ENCODE measurements at places on chromosomes 1 and 21. TPM values are rescaled to one million over a fixed set of nuclear protein-coding genes. Genes with fewer than 3 reads are reported as not detected.

GRCh38 chr1:81125672-81126071 lies 675.1 kb upstream of the ADGRL2 start:
- no peak overlapping the region for H3K27ac ChIP-seq
- no peak overlapping the region for H3K4me3 ChIP-seq
- H3K27me3 ChIP-seq, result no peaks in the 10 kb centered on the region
- H3K36me3 ChIP-seq, result no peaks in the 10 kb centered on the region
- H3K4me1 ChIP-seq, result no peaks in the 10 kb centered on the region

DNA sequence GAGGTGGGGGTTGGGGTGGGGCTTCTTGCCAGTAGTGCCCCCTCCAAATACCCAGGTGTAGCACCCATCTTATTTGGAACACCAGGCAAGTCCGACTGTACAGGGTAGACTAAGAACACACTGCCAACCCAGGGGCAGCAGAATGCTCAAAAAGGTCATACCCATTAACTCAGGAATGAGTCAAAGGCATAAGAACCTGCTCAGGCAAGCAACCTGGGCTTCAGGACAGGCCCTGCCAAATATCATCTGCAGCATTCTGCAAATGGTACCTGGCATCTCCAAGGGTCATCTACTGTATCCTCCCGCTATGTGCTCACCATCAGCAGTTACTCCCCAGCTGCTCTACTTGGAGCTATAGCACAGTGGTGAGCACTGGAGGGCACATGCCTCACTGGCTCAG lies 19.4 kb downstream of the PEA15 start:
- H3K27me3 ChIP-seq, result no peaks in the 10 kb centered on the region
- peaks cover 45% of the 10 kb centered on the region for H3K36me3 ChIP-seq
- no peak for DNase-seq
- H3K4me1 ChIP-seq, result no peaks in the 10 kb centered on the region
- H3K27ac ChIP-seq, result no peak overlapping the region

Gene NTRK1
- total RNA-seq, result 2.0 TPM

Gene TTC22
- total RNA-seq, result 9.9 TPM

Gene NEGR1
- not detected for total RNA-seq

Gene PSMB4
- total RNA-seq, result 303 TPM

GRCh38 chr1:46519209-46519608 lies 29.6 kb downstream of the DMBX1 start:
- peaks cover 21% of the 10 kb centered on the region for H3K27me3 ChIP-seq
- H3K36me3 ChIP-seq, result no peaks in the 10 kb centered on the region
- no peak for DNase-seq
- H3K27ac ChIP-seq, result no peak overlapping the region
- peaks cover 13% of the 10 kb centered on the region for H3K4me1 ChIP-seq

DNA sequence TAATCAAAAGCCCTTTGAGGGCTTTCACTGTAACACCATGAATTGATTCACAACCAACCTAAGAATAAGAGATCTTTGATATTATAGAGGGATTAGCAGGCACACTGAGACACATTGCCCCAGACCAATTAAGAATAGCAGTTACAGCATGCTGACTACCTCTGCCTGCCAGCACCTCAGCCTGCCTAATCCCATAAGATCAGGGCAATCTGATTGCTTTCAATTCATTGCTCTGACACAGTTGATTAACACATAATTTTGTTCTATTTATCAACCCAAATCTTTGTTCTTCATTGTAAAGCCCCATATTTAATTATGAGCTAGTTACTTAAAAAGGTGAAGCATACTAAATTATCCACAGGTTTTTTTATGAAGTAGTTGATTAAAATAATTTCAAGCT lies 548.8 kb upstream of the ZP4 start:
- H3K36me3 ChIP-seq, result no peaks in the 10 kb centered on the region
- no peaks in the 10 kb centered on the region for H3K27me3 ChIP-seq
- no peak overlapping the region for H3K27ac ChIP-seq
- no peak for DNase-seq
- H3K4me1 ChIP-seq, result no peaks in the 10 kb centered on the region

DNA sequence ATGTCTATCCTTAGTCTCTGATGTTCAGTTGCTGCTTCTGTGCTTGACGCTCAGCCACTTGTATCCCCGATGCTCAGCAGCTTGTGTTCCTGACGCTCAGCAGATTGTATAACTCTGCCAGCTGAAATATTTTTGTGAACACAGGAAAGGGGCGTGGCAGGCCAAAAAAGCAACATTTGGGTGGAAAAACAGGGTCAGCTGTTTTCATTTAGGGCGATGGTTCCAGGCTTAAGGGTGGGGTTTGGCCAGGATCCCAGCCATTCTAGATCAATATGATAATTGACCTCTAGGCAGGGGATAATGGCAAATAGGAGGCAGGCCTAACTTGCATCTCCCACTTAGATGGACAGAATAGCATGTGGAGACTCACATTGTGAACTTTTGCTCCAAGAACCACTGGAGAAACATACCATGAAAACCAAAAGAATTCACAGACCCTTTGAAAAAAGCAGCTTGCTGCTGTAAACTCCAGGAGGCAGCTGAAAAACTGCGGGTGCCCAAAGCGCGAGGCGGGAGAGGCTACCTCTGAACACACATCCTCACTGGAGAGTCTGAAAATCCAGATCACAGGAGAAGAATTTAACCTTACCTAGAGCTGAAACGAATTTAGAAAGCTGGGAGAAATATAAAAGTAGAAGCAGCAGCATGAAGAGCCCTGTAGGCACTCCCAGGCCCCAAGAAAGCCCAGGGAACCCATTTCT lies 58.3 kb downstream of the ZNF648 start:
- peaks cover 7% of the 10 kb centered on the region for H3K27me3 ChIP-seq
- no peaks in the 10 kb centered on the region for H3K36me3 ChIP-seq
- no peaks in the 10 kb centered on the region for H3K4me1 ChIP-seq
- H3K4me3 ChIP-seq, result no peak overlapping the region
- DNase-seq, result no peak

DNA sequence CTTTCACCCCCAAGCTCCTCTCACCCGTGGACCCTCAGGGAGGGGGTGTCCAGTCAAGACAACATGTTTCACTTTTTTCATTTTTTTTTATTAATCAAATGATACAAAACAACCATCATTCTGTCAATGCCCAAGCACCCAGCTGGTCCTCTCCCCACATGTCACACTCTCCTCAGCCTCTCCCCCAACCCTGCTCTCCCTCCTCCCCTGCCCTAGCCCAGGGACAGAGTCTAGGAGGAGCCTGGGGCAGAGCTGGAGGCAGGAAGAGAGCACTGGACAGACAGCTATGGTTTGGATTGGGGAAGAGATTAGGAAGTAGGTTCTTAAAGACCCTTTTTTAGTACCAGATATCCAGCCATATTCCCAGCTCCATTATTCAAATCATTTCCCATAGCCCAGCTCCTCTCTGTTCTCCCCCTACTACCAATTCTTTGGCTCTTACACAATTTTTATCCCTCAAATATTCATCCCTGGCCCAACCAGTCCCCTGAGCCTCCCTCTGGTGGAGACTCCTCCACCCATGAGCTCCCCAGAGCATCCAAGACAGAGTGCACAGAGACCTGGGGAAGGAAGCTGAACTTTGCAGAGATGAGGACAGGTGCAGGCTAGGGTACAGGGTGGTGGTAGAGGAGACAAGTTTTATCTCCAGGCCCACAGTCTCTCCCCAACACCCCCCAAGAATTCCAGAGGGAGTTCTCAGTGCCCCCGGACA lies 1.4 kb upstream of the S100A16 start:
- DNase-seq, result no peak
- H3K27ac ChIP-seq, result no peak overlapping the region
- H3K27me3 ChIP-seq, result no peaks in the 10 kb centered on the region
- H3K36me3 ChIP-seq, result no peaks in the 10 kb centered on the region
- H3K4me3 ChIP-seq, result no peak overlapping the region

- DNase-seq, result no peak
- no peak overlapping the region for H3K4me3 ChIP-seq
- H3K36me3 ChIP-seq, result peaks cover 12% of the 10 kb centered on the region
- H3K27ac ChIP-seq, result no peak overlapping the region
- no peaks in the 10 kb centered on the region for H3K4me1 ChIP-seq
Measured at GRCh38 chr1:3639397-3639911, 10.4 kb downstream of the WRAP73 start.

- no peaks in the 10 kb centered on the region for H3K36me3 ChIP-seq
- no peak for DNase-seq
- no peak overlapping the region for H3K4me3 ChIP-seq
Measured at GRCh38 chr1:45953934-45954847, 150.8 kb downstream of the MAST2 start.

Gene MCOLN2
- total RNA-seq, result 15.0 TPM

Gene CBS
- total RNA-seq, result 31.4 TPM

Gene COL8A2
- not detected for total RNA-seq

- H3K4me1 ChIP-seq, result no peaks in the 10 kb centered on the region
- no peak overlapping the region for H3K4me3 ChIP-seq
- no peaks in the 10 kb centered on the region for H3K27me3 ChIP-seq
Measured at GRCh38 chr1:195766709-195767108, 841.5 kb downstream of the KCNT2 start.

DNA sequence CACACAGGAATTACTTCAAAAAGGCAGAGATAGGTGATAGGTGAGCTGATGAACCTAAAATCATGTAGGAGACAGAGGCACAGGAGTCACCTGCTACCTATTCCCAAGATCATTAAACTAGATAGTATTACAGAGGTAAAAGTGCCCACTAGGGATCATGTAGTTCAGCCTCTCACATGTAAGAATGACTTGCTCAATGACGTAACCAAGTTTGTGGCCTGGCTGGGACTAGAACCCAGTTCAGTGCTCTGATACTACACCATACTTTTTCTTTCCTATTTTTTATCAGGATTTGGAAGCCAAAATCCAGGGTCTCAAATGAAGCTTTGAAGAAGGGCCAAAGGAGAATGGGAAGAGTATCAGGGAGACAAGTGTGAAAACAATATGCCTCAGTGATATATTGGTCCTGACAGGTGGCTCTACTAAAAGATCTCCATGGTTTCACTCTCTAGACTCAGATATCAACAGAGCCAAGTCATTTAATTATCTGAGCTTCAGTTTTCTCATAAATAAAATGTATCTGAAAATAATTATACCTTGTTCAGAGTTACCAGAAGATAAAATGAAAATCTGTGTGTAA lies 87.3 kb upstream of the SLFNL1 start:
- DNase-seq, result no peak
- H3K27me3 ChIP-seq, result no peaks in the 10 kb centered on the region
- H3K36me3 ChIP-seq, result peaks cover 13% of the 10 kb centered on the region

Gene IFNLR1
- total RNA-seq, result 3.4 TPM

Gene UBR4
- total RNA-seq, result 116 TPM

- no peaks in the 10 kb centered on the region for H3K27me3 ChIP-seq
- no peak overlapping the region for H3K4me3 ChIP-seq
- no peak overlapping the region for H3K27ac ChIP-seq
- no peaks in the 10 kb centered on the region for H3K36me3 ChIP-seq
Measured at GRCh38 chr1:246032031-246032551, 475.0 kb downstream of the SMYD3 start.

Gene FCRL2
- total RNA-seq, result not detected

Gene TEDDM1
- not detected for total RNA-seq

DNA sequence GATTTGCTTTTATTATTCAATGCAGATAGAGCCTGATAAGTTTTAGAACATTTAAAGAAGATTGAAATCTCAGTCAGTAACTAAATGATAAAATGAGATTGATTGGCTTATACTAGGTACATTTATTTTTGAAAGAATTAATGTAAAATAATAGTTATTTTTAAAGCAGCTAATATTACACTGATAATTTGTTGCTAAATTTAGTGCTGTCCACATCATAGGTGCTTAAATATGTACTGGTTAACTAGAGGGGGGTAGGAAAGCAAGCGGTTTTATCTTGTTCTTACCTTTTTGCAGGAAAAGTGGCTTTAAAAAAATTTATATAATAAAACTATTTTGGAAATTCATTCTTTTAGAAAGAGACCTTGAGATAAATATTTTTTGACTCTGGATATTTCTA lies 40.4 kb upstream of the RWDD3 start:
- no peaks in the 10 kb centered on the region for H3K4me1 ChIP-seq
- no peak overlapping the region for H3K4me3 ChIP-seq
- H3K27ac ChIP-seq, result no peak overlapping the region
- H3K36me3 ChIP-seq, result no peaks in the 10 kb centered on the region
- H3K27me3 ChIP-seq, result no peaks in the 10 kb centered on the region

DNA sequence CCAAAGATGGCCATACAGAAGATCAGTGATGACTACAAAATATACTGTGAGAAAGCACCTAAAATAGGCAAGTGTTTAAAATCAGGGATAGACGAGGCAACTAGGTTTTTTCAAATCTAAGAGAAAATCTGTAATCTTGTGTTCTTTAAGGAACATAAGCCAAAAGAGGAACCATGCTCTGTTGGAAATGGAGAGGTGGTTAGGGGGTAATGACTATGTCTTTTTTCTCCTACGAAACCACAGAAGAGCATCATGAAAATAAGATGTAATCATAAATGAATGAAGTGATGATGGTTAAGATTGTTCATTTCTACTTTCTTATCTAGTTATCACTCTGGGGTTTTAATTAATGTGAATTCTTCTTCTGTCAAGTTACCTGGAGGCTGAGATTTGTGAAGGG lies 43.1 kb downstream of the RGSL1 start:
- peaks cover 6% of the 10 kb centered on the region for H3K27me3 ChIP-seq
- no peak overlapping the region for H3K27ac ChIP-seq
- no peak overlapping the region for H3K4me3 ChIP-seq

GRCh38 chr1:60914982-60915381 lies 167.4 kb upstream of the NFIA start:
- no peak for DNase-seq
- no peak overlapping the region for H3K4me3 ChIP-seq
- no peak overlapping the region for H3K27ac ChIP-seq
- no peaks in the 10 kb centered on the region for H3K4me1 ChIP-seq

GRCh38 chr1:38560457-38560856 lies 299.1 kb downstream of the RRAGC start:
- H3K4me3 ChIP-seq, result no peak overlapping the region
- peaks cover 50% of the 10 kb centered on the region for H3K27me3 ChIP-seq
- no peak for DNase-seq
- H3K4me1 ChIP-seq, result peaks cover 85% of the 10 kb centered on the region

Gene SLC22A15
- total RNA-seq, result 0.20 TPM

GRCh38 chr1:156608981-156609380 lies 7.7 kb upstream of the GPATCH4 start:
- H3K4me1 ChIP-seq, result peaks cover 4% of the 10 kb centered on the region
- H3K27ac ChIP-seq, result no peak overlapping the region
- no peaks in the 10 kb centered on the region for H3K36me3 ChIP-seq
- no peak overlapping the region for H3K4me3 ChIP-seq

DNA sequence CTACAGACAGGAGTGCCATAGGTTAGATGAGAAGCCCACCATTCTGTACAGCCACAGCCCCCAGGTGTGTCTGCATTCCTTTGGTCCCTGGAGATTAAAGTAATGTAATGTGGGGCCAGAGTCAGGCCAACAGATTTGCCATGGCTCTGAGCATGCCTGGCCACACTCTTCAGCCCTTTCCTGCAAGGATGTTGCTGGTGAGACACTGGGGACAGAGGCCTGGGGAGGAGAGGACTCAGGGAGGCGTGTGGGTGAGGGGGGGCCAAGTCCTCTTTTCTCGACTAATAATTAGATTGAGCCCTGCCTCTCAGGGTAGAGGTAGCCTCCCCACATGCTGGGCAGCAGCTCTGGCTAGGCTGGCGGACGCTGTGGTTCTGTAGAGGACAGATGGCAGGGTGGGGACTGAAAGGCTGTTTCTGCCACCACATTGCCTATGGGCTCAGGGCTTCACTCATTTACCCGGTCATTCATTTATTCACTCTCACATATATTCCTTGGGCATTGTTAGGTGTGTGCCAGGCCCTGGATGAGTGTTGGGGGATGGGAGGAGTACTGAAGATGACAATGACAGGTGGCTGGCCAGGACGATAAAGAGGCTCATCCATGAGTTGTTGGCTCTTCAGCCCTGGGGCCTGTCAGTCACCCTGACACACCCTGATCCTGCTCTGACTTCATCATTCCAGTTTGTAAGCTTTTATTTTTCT lies 7.1 kb upstream of the PRCC start:
- H3K27ac ChIP-seq, result no peak overlapping the region
- no peak overlapping the region for H3K4me3 ChIP-seq
- no peaks in the 10 kb centered on the region for H3K36me3 ChIP-seq
- H3K27me3 ChIP-seq, result no peaks in the 10 kb centered on the region
- no peaks in the 10 kb centered on the region for H3K4me1 ChIP-seq
